ENCODE measurements at places on chromosomes 12 and 14.

- DNase-seq, result no peak
These were observed 32.8 kb downstream of the CCER1 start for GRCh38 chr12:90922145-90922627.

DNA sequence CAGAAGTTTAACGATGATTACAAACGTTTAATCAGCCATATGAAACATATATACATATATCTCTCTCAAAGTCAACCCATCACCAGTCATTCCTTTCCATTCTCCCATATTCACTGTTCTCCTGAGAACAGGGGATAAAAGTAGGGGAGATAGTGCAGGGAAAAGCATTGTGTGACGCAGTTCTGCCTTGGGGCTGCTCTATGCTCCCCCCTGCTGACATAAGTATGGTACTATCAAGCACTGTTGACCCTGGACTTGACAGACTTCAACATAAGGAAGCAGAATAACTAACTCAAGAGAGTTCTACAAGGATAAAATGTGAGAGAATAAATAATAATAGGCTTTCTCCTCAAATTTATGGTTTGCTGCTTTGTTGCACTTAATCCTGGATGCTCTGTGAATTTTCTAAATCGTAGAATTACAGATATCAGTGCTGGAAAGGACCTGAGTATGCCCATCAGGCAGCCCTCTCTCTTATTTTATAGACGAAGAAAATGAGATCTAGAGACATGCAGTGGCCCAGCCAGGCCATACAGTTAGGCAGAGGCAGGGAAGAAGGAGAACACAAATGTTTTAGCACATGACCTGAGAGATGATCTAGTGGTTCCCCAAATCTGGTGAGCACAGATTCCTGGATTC lies 87.2 kb downstream of the SCN8A start:
- peak; percentile 28 for DNase-seq

DNA sequence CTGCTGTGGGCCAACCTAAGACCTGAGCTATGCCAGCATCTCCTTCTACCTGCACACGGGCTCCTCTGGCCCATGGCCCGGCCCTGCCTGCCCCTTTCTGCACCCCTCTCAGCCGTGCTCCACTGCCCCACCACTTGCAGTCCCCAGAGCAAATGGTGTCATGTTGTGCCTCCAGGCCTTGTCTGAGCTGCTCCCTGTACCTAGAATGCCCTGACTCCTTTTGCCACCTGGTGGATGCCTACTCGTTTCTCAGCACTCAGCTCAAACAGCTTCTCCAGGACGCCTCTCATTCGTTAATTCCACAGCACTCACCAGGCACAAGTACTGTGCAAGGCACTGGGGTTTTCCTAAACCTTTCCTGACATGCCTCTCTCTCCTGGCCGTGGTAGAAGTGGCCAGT lies 63.2 kb upstream of the PNMA1 start:
- DNase-seq, result no peak

DNA sequence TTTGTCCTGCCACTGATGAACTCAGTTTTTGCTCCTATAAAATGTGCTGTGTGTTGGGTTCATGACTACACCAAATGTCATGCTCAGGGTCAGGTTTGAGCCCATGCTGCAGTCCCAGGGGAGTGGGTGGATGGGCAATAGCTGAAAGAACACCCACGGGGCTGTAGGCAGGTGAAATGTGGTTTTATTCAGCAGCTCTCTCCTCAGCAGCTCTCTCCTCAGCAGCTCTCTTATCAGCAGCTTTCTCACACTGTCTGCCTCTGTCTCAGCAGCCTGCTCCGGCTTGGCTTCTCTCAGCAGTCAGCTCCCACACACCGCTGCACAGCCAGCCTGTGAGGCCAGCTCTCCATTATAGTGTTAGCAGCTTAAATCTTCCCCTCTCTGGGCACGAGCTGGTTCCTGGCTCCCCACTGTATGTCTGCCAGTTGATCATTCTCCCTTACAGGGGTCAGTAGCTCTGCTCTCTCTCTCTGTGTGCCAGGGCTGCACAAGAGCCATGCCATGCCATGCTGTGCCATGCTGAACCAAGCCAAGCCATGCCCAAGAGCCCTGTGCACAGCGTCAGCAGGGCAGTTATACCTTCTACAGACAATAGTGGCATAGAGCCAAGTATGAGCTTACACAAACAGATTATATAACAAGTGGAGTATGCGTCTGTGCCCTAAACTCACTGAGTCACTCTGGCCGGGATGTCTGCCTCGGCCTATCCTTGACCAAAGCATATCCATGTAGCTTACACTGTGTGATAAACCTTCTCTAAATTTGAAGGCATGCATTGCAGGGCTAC lies 303.3 kb upstream of the TMPO start:
- no peak for DNase-seq

GRCh38 chr12:118682656-118683055 lies 298.7 kb upstream of the SRRM4 start:
- no peak for DNase-seq

DNA sequence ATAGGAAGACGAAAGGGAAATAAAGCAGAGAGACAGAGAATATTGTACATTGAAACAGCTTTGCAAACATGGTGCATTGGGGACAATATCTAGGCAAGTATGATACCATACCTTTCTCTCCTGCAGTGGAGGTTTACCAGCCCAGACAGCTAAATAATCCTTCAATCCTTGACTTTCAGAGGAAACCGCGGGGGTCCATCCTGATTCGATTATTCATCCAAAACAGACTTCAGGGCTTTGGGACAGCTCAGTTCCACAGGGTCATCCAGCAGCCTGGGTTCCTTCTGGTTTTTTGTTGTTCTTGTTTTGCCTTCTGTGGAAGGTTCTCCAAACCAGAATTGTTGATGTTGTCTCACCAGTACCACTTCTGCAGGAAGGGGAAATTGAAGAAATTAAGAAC lies 81.5 kb downstream of the LGR5 start:
- DNase-seq, result no peak

DNA sequence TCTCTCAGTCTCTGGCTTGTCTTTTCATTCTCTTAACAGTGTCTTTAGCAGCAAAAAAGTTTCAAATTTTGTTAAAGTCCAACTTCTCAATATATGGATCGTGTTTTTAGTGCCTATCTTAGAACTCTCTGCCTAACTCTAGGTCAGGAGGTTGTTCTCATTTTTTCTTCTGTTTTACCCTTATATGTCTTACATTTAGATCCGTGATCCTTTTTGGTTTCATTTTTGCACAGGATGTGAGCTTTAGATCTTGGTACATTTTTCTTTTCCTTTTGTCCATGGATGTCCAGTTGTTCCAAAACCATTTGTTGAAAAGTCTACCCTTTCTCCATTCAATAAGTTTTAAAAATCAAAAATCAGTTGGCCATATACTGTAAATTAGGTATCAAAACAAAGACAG lies 6.8 kb downstream of the VRK1 start:
- no peak for DNase-seq

Data from stimulated activated CD8-positive, alpha-beta memory T cell treated with anti-CD3 and anti-CD28 coated beads, Interleukin-4, amount 100 ng/mL, for 48 hours (primary cell).